ENCODE measurements at places on chromosomes 3 and 15.

- no peak for DNase-seq
Observed at GRCh38 chr3:98761643-98762229, 1.4 kb upstream of the ST3GAL6 start.

DNA sequence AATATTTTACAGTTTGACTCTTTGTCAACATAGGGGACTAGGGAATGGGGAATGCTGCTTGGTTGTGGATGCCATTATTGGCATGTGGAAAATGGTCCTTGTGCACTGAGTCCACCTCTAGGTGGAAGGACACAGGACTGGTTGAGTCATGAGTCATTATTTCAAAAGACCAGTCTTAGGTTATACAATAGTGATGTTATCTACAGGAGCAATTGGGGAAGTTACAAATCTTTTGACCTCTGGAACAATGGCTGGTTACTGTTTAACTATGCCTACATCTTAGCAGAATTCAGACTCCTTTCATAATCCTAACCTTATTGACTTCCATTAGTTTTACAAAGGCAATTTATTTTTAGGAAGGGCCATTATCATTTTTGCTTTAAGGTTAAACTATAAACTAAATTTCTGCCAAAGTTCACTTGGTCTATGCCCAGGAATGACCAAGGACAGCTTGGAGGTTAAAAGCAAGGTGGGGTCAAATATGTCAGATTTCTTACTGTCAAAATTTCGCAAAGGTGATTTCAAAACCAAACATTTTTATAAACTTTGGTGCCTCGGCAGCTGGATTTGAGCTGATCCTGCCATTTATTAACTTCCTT lies 11.8 kb upstream of the CCR8 start:
- no peak for DNase-seq

- DNase-seq = no peak
Observed at GRCh38 chr3:21345382-21345976, 405.5 kb downstream of the ZNF385D start.

GRCh38 chr3:114380233-114380651 lies 86.4 kb downstream of the TIGIT start:
- DNase-seq = peak; percentile 91

GRCh38 chr3:188283347-188283746 lies 129.4 kb downstream of the LPP start:
- DNase-seq = peak; percentile 34

- peak; percentile 36 for DNase-seq
Observed at GRCh38 chr15:74782259-74783071, 585 bp downstream of the CSK start.

DNA sequence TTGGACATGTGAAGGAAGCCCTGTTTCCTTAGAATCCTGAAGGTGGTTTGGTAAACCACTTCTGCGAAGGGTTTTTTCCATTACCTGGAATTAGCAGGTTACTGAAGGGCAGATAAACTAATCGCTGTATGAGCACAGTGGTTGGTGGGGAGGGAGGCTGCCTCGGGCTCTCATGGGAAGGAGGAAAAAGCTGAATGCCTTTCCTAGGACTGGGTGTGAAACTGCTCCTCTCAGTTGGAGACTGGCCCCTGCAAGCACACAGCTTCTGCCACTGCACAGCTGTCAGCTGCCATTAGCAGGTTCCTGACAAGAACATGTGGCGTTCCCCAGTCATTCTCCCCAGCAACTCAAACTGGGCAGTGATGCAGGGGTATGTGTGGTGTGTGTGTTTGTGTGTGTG lies 376.3 kb downstream of the GAP43 start:
- no peak for DNase-seq

GRCh38 chr3:55480911-55481743 lies 6.0 kb downstream of the WNT5A start:
- peak; percentile 29 for DNase-seq
